ENCODE measurements at places on chromosomes 7 and 10.
A peak's percentile ranks its signal among the peaks of the same experiment; 100 is the strongest.

DNA sequence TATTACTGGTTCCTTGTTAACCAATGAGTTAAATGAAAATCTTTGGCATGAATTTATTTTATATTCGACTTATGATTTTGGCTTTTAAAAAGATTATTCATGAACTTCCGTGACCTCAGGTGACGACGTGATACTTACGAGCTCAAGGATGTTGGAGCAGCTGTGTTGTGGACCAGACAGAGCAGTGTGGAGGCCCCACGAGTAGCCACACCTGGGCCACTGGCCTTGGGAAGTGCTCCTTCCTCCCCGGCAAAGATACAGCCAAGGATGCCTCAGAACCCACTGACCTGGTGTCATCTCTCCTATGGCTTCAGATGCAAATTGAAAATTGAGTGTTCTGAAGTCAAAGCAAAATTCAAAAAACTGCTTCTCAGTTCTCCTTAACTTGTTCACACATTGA, 147.5 kb upstream of the PPP2R2D start:
- no peak for DNase-seq

GRCh38 chr7:44073664-44074348, 8.4 kb upstream of the PGAM2 start:
- peak; percentile 21 for DNase-seq

- no peak for DNase-seq
Observed at GRCh38 chr10:9052767-9053166, 998.3 kb downstream of the GATA3 start.

- no peak for DNase-seq
Observed at GRCh38 chr10:45502458-45502857, 128.4 kb downstream of the ALOX5 start.

GRCh38 chr7:140141256-140141655, 35.5 kb downstream of the KDM7A start:
- no peak for DNase-seq

- no peak for DNase-seq
Observed at GRCh38 chr10:21398563-21399231, 126.8 kb downstream of the SKIDA1 start.

- DNase-seq, result no peak
Observed at GRCh38 chr10:51748959-51749358, 49.6 kb upstream of the CSTF2T start.

- no peak for DNase-seq
Observed at GRCh38 chr10:59557052-59557451, 152.6 kb downstream of the SLC16A9 start.

DNA sequence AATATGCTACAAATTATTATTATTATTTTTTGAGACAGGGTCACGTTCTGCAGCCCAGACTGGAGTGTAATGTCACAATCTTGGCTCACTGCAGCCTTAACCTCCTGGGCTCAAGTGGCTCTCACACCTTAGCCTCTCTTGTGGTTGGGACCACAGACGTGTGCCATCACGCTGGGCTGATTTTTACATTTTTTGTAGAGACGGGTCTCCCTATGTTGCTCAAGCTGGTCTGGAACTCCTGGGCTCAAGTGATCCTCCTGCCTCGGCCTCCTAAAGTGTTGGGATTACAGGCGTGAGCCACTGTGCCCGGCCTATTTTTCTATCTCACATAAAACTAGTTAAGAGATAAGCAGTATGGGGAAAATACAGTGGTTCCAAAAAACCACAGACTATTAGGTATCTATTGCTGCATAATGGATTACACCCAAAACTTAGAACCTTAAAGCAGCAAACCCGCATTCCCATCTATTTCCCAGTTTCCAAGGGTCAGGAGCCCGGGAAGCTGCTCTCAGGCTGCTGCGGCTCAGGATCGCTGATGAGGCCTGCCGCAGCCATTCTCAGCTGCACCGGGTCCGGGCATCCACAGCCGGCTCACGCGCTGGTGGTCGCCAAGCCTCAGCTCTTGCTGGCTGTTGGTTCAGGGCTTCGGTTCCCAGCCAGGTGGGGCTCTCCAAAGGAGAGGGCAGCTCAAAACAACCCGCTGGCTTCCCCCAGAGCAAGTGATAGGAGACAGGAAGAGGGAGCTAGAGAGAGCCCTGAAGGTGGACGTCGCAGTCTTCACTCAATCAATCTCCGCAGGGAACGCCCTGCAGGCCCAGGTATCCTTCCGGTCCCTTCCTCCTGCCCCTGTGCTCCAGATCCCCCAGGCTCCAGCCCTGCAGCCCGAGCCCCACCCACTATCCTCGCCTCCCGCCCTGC, 128.2 kb downstream of the UBE2H start:
- no peak for DNase-seq

DNA sequence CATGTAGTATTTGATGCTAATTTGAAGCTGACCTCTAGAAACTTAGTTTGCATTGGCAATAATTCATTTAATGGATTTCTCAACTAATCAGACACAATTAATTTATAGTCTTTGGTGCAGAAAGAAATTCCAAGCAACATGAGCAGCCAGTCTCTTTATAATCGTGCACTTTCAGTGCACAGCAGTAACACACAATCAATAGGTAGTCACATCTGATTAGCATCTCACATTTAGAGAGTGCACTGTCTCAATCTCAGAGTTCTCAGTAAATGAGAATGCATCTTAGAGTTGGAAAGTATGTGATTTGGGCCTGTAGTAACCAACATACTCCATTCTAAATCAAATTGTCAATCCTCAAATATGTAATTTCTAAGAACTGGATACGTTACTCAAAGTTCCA, 377.6 kb downstream of the POM121L12 start:
- DNase-seq, result no peak

- DNase-seq, result no peak
Observed at GRCh38 chr10:21487416-21488180, 37.9 kb downstream of the SKIDA1 start.

- peak; percentile 61 for DNase-seq
Observed at GRCh38 chr7:27179503-27180430, 5.3 kb downstream of the HOXA11 start.

- no peak for DNase-seq
Observed at GRCh38 chr10:123966896-123967231, 75.3 kb upstream of the CPXM2 start.

GRCh38 chr7:71548746-71549145, 416.8 kb downstream of the GALNT17 start:
- DNase-seq, result no peak

DNA sequence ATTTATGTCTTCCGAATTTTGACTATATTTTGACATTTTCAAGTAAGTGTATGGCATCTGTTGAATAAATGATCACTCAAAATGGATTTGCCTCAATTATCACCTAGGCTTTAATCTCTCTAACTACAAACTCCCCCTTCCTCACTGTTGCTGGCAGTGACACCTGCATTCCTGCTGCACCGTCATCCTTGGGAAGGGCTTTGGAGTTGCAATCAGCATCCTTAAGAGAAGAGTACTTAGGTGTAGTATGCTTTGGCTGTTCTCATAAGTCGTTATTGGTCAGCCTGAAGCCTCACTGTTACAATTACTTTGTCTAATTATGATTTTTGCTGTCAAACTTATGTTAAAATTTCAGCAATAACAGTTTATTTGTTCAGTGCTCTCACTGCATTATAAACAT, 415.0 kb downstream of the NRG3 start:
- no peak for DNase-seq

DNA sequence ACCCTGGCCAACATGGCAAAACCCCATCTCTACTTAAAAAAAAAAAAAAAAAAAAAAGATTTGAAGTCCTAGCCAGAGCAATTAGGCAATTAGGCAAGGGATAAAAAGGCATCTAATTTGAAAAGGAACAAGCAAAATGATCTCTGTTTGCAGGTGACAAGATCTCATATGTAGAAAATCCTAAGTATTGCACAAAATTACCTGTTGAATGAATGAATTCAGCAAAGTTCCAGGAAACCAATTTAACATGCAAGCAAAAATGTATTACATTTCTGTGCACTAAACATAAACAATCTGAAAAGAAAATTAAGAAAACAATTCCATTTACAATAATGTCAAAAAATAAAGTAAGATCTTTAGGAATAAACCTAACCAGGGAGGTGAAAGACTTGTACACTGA, 5.2 kb downstream of the PILRB start:
- no peak for DNase-seq

DNA sequence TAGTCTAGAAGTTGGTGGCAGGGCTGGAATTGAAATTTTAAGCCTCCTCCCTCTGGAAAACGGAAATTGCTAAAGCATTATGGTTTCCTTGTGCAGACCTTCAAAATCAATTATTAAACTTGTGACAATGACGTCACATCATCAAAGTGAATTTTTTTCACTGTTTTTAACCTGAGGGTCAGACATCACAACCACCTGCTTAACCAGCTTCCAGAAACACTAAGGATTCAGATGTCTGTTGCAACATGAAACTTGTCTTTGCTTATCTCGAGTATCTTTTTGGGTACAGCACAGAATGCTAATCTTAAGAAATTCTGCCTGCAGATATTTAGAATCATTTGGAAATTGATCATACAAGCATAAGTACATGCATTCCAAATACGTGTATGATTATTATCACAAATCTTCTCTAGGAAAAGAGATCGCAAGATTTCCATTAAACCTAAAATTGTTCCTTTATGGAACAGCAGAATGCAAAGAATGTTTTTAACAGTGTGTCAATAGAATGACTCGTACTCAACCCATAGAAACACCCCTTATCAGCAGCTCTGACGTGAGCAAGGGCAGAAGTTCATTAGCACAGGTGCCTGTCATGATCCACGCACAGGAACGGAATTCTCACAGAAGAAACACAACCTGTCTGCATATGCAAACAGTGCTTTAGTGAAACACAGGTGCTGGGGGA, 4.1 kb upstream of the GTPBP4 start:
- DNase-seq, result no peak

GRCh38 chr10:96863922-96864543, 31.9 kb downstream of the LCOR start:
- no peak for DNase-seq

DNA sequence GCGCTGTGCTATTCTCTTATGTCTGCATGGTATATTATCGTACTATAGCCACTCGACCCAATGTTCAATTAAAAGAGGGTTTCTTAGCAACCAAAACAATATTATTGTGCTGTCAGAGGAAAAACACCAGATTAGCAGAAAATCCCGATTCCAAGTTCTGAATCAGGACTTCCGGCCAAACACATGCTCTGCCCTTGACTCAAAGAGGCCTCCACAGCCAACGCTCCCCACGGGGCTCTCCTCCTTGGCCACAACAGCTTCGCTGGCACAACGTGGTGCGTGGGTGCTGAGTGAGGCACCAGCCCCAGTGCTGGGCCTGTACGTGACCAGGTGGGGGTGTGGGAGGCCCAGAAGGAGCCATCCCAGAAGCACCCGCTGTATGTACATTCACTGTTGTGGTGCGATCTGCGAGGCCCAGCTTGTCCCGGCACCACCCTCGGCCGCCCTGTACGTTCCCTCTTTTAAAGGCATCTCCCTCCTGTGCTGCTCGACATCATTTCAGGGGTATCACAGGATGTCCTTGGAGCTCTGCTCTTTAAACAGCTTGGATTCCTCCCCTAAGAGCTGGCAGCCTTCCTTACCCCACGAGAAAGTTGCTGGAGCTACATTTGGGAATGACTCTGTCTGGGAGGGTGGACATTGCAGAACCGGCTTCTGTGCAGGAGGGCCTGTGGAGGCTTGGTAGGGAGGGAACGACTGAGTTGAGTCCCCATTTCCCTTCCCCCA, 736.2 kb downstream of the PARD3 start:
- no peak for DNase-seq

DNA sequence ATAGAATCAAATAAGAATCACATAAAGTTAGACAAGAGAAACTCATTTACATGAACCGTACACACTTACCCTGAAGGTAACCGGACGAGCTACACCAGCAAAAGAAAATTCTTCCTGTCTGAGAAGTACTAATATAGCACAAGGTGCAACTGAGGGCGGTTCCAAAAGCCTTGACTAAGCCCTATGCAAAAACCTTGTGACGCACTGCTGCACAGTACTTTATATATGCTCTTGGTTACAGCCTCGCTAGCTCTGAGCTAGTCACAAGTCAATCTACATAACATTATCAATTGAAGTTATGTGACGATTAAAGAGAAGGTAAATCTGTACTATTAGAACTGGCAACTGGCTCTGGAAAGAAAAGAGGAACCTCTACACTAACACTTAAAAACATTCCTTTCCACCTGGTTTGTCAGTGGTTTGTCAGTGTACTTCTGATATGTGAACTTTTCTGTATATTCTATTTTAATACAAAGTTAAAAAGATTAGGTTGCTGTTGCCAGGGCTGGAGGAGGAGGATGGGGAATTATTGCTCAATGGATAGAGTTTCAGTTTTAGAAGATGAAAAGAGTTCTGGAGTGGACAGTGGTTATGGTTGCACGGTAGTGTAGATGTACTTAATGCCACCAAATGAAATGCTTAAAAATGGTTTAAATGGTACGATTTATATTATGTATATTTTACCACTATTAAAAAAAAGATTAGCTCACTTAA, 21.6 kb downstream of the NT5C3A start:
- peak; percentile 17 for DNase-seq

GRCh38 chr10:49220031-49220430, 31.8 kb upstream of the TMEM273 start:
- DNase-seq, result no peak

DNA sequence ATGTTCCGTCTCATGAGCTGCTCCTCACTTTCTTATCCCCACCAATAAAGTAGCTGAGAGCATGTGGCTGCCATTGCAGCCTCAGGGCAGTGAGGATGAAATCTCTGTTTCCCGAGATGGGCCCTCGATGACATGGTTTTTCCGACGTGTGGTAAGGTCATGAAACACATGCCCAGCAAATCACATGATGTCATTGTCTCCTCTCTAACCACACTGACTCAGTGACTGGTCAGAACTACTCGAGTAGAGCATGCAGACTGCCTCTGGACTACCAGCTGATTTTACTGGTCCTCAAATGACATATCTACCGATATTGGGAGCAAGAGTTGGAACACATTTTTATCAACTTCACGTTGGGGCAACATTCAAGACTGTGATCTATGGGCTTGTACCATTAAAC, 786.1 kb downstream of the CNTNAP2 start:
- DNase-seq, result no peak

DNA sequence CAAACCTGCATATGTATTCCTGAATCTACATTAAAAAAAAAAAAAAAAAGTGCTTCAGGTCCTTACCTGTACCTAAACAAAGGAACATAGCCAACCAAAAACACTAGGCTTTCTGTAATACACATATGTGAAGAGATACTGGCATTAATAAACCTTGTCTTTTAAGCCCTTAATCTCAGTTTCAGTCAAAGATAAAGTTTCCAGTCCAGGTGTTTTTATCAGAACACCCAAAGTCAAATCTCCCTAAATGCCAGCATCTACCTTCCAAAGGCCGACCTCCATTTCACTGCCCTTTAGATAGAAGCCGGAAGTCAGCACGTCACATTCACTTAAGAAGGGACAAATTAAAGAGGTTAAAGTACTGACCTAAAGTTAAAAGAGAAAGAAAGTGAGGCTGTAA, 79.8 kb upstream of the NEBL start:
- no peak for DNase-seq
